ENCODE measurements at places on chromosomes 3 and 15.

GRCh38 chr3:48656841-48657281 lies 5.8 kb downstream of the CELSR3 start:
- DNase-seq = no peak

DNA sequence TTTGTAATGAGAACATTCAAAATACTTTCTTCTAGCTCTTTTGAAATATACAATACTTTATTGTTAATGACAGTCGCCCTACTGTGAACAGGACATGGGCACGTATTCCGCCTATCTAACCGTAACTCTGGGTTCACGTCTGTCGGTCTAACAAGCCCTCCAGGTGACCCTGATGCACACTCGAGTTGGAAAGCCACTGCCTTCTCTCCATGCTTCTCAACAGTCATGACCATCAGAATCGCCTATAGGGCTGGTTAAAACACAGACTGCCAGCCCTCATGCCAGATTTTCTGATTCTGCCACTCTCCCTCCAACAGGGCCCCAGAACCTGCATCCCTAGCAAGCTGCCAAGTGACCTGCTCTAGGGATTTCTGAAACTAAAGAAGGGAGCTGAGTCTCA lies 140.2 kb downstream of the FOXP1 start:
- no peak for DNase-seq

DNA sequence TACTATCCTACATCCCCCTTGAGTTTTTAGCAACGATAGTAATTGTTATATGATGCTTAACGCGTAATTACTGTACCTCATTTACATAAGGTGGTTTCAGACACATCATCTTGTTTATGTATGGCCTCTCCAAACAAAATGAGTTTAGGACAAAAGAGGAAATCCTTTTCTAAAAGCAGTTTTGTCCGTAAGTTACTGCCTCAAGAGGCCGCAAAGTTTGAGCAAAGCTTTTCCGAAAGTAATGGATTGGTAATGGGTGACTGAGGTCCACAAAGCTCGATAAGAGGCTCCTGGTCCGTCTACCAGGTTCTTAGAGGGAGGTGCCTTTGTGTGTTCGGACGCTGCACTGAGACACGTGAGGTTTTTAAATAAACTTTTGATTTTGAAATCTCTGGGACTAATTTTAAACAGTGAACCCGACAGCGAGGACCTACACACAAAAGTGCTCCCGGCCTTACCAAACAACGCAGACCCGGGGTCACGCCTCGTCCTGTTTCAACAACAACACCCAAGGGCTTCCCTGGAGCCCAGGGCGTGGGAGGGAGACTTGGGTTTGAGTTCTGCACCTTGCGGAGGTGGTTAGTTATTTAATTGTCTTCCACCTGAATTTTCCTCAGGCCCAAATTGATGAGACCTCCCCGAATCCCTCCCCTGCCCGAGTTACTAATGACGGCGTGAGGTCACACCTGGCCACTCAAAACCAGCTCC lies 456 bp upstream of the C15orf61 start:
- no peak for DNase-seq

- DNase-seq = no peak
Measured at GRCh38 chr3:136626493-136626892, 125.7 kb downstream of the STAG1 start.

- no peak for DNase-seq
Measured at GRCh38 chr3:160841455-160841854, 85.4 kb downstream of the PPM1L start.

- no peak for DNase-seq
Measured at GRCh38 chr15:97962263-97962662, 1.8 kb downstream of the ARRDC4 start.

GRCh38 chr15:97479957-97480356 lies 480.5 kb upstream of the ARRDC4 start:
- no peak for DNase-seq

DNA sequence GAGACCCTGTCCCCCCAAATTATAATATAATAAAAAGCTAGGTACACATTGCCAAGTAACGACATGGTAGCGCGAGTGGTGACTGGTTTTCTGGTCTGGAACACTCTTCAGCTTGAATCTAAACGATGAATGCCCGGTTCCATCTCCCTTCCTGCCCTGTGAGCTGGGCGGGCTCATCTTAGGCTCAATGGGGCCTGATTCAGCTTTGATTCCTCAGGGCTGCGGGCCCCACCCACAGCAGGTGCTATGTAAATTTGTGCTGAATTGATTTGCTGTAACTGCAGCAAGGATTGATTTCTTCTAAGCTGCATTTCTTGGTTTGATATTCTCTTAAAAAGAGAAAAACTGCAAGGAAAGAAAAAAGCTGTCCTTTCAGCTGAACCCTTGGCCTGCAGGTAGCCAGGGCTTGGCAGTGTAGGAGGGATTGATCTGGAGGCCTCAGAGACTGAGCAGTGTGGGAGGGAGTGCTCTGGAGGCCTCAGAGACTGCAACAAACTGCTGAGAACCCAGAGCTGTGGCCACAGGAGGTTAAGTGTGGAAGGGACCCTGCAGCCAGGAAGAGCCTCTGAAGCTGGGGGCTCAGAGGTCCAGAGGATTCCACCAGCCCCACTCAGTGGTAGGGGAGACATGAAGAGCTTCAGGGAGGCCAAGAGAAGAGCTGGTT lies 231.6 kb downstream of the XXYLT1 start:
- no peak for DNase-seq

DNA sequence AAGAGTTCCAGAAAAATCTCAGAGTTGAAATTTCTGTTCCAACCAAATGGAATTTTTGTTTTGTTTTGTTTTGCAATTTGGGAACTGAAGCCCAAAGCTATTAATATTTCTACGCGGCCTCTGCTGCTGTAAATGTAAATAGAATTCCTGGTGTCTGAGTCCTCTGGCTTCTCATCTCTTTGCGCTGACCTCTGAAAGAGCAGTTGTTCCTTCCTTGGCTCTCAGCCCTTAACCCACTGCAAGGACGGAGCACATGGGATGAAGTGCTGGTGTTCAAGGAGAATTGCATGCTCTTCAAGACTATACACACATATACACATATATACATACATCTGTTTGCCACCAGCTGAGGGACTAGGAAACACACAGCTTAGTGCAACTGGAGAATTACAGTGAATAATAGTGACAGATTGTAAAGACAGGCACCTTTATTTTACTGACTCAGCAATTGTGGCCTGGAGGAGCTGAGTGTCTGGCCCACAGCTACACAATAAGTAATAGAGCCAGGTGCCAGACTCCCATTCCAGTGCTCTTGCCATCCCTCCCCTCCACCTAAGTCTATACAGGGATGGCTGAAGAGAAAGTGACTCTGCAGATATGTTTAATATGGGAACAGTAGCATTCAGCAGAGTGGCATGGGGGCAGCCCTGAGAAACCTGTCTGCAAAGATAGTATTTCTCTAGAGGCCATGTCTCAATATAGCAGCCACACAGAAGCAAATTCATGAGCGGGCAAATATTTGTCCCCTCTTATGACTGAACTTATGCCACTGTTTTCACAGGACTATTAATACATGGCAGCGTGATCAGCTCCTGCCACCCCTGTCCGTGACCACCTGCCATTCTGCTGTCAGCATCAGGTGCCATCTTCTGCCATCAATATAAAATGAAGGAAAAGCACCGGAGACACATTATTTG lies 42.3 kb downstream of the NEK10 start:
- no peak for DNase-seq

GRCh38 chr3:156981005-156981404 lies 154.9 kb downstream of the LEKR1 start:
- DNase-seq = no peak

GRCh38 chr3:65714134-65714533 lies 324.6 kb downstream of the MAGI1 start:
- DNase-seq = no peak

GRCh38 chr3:154119951-154120350 lies 1.2 kb upstream of the ARHGEF26 start:
- DNase-seq = no peak

GRCh38 chr3:180329187-180329586 lies 272.8 kb upstream of the TTC14 start:
- DNase-seq = no peak

DNA sequence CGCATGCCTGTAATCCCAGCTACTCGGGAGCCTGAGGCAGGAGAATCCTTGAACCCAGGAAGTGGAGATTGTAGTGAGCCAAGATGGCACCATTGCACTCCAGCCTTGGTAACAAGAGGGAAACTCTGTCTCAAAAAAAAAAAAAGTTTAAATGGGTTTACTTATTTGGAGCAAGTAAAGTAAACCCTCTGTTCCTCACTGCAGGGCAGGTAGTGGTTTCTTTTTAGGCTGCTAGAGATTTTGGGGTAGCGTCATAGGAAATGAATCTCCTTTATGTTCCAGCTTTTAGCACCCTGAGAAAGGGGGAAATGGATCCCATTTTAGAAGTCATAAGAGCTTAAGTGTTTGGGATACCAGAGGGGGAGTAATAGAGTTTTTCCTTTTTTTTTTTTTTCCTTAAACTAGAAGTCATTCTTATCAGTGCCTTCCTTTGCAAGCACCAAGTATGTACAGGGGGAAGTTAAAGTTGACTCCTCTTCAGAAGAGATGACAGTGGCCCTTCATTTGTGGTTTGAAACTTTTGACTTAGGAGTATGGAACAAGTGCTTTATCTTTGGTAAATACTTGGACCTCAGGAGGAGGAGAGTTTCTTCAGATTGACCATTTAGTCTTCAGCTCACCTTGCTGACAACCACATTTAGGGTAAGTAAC lies 8.0 kb downstream of the PXK start:
- no peak for DNase-seq

DNA sequence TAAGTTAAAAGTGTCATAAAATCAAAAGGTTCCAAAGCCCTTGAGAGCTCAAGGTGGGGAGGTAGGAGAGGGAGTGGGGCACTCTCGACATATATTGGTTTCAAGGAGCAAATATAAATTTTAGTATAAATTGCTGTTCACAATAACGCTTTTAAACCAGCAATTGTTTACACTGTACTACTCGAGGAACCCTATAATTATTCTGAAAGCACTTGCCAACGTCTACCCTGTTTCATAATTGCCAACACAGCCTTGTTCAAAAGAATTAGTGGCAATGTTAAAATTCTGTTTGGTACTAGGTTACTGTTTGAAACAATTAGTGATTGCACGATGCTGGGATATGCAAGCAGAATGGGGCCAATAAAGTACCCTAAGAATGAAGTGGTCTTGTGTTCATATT lies 76.3 kb upstream of the ICE2 start:
- DNase-seq = no peak

DNA sequence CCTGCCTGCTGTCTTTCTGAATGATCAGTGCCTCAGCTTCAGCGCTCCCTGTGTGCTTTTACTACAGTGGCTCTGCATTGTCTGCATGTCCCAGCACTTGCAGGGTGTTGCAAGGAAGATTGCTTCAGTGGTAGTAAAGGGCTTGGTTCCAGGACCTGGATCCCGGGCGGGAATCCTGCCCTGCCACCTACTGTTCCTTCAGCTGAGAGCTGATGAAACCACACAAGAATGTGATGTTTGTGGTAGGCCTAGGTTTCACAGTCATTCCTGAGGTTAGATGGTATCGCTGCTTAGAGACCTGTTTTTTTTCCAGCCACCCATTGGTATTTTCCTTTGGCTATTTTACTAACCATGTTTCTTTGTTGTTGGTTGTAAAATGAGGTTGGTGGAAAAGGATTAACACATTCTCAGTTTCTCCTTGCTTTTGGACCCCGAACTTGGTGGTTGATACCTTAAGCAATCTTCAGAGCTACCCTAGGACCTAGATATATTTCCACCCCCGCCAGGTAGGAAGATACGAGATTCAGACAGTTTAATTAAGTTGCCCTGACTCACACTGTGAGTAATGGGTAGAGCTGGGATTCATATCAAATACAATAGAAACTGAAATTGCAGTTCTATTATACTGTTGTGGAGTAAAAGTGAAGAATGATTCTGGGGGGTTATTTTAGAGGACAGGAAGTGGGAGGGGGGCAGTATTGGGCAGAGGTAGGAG lies 11.4 kb downstream of the GPR87 start:
- DNase-seq = peak; percentile 8

DNA sequence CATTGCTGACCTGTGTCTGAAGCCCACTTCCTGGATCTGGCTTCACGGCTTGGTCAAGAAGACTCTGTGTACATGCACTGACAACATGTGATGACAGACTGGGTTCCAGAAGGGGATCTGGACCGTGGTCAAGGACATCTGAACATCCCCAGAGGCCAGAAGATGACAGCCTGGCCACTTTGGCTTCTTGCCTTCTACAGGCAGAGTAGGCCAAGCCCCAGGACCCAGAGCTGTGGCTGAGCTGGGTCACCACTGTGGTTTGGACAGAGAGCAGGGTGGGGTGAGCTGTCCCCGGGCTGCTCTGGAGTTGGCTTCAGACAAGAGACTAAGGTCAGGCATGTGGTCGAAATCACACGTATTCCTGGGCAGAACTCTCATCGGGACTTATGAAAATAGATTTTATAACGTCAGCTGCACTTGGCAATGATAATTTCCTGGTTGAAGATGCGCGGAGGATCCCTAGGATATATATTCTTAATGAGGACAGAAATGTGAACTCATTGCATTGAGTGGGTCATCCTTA lies 114.1 kb upstream of the FRMD4B start:
- DNase-seq = no peak

DNA sequence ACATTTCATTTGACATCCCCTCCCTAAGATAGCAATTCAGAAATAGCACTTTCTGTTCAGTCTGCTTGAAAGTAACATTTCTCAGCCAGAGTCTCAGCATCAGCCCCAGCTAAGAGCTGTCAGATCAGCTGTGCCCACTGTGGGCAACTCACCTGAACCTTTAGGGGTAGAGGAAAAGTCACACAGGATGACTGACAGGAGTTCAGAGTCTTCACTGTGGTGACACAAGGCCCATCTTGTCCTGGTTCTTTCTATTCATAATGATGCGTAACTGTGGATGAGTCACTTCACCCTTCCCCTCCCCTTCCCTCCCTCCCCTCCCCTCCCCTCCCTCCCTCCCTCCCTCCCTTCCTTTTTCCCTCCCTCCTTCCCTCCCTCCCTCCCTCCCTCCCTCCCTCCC lies 96.1 kb upstream of the RASGRP1 start:
- DNase-seq = no peak

- DNase-seq = no peak
Measured at GRCh38 chr15:28890711-28891495, 5.1 kb downstream of the APBA2 start.

DNA sequence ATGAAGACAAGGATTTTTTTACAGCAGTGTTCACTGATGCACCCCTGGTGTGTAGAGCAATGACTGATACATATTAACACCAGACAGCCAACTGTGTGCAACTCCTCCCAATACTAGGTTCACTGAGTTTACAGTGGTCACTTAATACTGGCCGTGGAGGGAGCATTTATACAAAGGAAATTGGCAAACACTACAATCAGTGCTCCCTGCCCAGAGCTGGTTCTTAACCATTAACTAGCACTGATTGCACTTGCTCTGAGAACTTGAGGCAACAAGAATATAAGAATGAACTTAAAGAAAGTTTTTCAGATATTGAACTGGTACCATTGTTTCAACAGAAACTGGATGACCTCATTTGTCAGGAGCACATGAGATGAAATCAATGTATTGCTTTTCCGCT lies 110.6 kb downstream of the MAGI1 start:
- no peak for DNase-seq

GRCh38 chr3:108486941-108487340 lies 23.5 kb downstream of the MYH15 start:
- DNase-seq = peak; percentile 15

- DNase-seq = no peak
Measured at GRCh38 chr3:129425213-129425612, 3.2 kb downstream of the EFCAB12 start.

- no peak for DNase-seq
Measured at GRCh38 chr3:14133188-14133800, 8.4 kb downstream of the TMEM43 start.

- DNase-seq = no peak
Measured at GRCh38 chr3:6680119-6680806, 180.7 kb upstream of the GRM7 start.

All from C1 segment of cervical spinal cord (tissue), 14 donors.